ENCODE measurements at places on chromosomes 4 and X.

DNA sequence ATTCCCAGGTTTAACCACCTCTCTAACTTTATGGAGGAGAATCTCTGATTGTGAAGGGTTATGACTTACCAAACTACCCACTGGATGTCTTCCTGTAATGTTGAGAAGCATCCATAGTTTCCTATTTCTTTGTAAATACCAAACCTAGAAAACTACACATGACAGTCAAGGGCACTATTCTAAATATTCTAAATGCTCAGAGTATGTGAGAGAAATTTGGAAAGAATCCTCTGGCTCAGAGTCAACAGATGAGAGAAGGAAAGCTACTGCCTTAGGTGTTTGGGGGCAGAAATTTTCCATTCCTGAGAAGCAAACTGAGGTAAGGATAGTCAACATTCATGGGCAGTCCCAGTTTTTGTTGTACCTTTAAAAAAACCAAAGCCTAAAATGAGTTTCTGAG is 155.8 kb downstream of the KCNIP4 start:
- DNase-seq = no peak

- DNase-seq = peak; percentile 27
These were observed 8.0 kb downstream of the NR3C2 start for GRCh38 chr4:148434075-148434773.

DNA sequence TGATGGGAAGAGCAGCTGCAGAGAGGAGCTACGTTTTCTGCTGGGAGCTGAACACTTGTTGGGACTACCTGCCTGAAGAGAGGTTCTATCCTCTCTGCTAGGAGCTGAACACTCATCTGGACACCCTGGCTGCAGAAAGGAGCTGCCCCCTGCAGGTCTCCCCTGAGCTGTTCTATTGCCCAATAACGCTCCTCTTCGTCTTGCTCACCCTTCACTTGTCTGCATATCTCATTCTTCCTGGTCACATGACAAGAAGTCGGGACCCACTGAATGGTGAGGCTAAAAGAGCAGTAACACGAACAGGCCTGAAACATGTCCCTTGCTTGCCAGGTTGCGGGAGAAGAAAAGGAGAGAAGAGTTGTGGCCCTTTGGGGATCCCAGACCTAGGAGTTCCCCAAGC is 27.8 kb downstream of the NAA11 start:
- DNase-seq = no peak

- no peak for DNase-seq
These were observed 61.5 kb downstream of the GLRA2 start for GRCh38 chrX:14590693-14591424.

- DNase-seq = no peak
These were observed 21.0 kb downstream of the ATP2B3 start for GRCh38 chrX:153538424-153538823.

- DNase-seq = peak; percentile 36
These were observed 48.6 kb downstream of the DCLK2 start for GRCh38 chr4:150126864-150127203.

GRCh38 chr4:112277705-112278448 is 7.8 kb downstream of the TIFA start:
- DNase-seq = no peak

DNA sequence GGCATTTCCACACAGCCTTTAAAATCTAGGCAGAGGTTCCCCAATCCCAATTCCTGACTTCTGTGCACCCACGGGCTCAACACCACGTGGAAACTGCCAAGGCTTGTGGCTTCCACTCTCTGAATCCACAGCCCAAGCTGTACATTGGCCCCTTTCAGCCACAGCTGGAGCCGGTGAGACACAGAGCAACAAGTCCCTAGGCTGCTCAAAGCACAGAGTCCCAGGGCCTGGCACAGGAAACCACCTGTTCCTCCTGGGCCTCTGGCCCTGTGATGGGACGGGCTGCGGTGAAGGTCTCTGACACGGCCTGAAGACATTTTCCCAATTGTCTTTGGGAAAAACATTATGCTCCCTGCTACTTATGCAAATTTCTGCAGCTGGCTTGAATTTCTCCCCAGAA is 500.0 kb downstream of the FSTL5 start:
- DNase-seq = no peak

- no peak for DNase-seq
These were observed 41.7 kb downstream of the PRPS1 start for GRCh38 chrX:107669885-107670628.

- no peak for DNase-seq
These were observed 196.4 kb downstream of the STIM2 start for GRCh38 chr4:27057053-27057452.

DNA sequence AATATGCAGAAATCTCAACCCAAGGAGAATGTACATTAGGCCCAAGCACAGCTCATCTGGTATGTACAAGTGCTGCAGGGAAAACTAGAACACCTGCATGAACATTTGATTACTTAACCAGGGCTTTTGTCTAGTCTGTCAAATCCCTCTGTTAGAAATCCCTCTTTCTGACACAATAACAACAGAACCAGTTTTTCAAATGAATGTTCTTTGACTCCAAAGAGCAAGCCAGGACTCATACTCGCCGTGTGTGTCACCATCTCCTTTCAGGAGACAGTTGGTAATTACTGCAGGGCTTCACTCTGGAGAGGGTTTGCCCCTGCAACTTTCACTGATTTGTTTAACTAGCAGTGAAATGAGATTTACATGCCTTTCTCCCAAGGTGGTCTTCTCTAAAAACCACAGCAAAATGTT is 143.0 kb upstream of the FAM241A start:
- no peak for DNase-seq

GRCh38 chr4:109302361-109303139 is at the start of gene COL25A1:
Gene COL25A1, minus strand, starts transcription at chr4:109302658.
- peak; percentile 14 for DNase-seq

DNA sequence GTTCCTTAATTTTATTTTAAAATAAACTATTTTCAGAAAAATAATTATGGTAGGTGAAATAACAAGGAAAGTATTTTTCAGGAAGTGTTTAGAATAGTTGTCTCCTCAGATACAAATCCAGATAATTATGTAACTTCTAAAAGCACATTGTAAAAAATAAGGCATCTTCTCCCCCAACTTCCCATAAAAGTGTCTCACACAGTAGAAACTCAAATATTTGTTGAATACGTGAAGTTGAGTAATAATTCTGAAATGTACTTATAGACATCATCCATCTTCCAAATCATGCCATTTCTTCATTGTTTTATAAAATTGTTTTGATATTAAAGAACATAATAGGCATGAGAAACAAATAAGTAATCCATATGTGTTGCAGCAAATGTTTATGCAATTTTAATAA is 18.0 kb downstream of the SHISA3 start:
- no peak for DNase-seq

- DNase-seq = peak; percentile 17
These were observed 615 bp downstream of the NEXMIF start for GRCh38 chrX:74924449-74925224.

- no peak for DNase-seq
These were observed 301.7 kb downstream of the ADGRL3 start for GRCh38 chr4:61501812-61502211.

DNA sequence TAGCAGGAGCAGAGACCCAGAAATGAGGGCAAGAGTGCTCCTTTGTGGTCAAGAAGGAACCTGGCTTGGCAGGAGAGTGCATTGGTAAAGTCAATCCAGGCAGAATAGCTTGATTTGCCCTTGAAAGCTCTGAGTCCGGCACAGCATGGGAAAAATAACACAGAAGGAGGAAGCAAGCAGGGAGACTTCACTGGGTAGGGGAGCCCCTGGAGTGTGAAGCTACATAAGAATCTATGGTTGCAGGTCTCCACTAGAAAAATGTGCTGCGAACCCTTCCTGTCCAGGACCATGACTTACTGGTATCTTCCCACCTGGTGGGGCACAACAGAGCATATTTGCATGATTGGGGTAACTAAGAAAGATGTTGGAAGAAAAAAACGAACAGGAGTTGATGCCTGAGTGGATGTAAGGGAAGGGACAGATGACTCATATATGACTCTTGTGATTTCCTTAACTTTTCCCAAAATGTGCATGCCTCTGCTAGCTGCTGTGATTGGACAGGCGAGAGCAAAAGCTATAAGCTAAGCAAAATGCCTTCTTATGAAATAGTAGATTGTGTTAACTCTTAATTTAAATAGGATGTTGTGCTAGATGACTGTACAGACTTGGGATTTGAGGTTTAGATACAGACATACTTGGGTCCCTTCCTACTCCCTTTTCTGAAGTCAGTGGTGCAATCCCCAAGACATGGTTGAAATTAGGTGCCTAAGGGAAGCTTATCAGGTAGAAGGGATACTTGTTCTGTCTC is 3.3 kb downstream of the IL13RA1 start:
- no peak for DNase-seq

GRCh38 chrX:118536687-118537461 is 41.3 kb downstream of the DOCK11 start:
- DNase-seq = peak; percentile 62

- DNase-seq = no peak
These were observed 133.2 kb upstream of the ANXA3 start for GRCh38 chr4:78418406-78418805.

- DNase-seq = no peak
These were observed 115.7 kb upstream of the PJA1 start for GRCh38 chrX:69280933-69281332.

DNA sequence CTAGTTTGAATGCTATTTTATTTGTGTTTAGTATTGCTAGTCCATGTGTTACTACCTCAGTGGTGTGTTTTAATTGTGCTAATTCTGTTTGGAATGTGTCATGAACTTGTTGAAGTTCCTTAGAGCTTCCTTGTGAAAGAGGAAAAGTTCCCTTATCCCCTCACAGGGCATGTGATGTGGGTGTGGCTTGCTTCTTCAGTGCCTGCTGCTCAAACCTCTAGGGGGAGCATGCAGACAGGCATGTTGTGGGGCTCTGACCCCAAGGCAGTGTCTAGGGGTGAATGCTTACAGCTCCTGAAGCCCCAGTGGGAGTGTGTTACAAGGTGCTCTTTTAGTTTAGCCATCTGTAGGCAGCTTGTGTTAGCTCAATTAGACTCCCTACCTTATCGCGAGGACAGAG is 86.5 kb downstream of the MAGED4 start:
- DNase-seq = peak; percentile 20

Measured in activated CD4-positive, alpha-beta T cell treated with anti-CD3 and anti-CD28 coated beads, Interleukin-2, Interleukin-6, amounts not matched to agents 100 ng/mL and 50 ng/mL, durations not matched to agents 16 hours and 8 hours (primary cell).